Renal pelvis (tissue), 12 donors: ENCODE measurements at places on chromosomes 16 and 17. TPM values are rescaled to one million over a fixed set of nuclear protein-coding genes. Genes with fewer than 3 reads are reported as not detected.
A peak's percentile ranks its signal among the peaks of the same experiment; 100 is the strongest.

DNA sequence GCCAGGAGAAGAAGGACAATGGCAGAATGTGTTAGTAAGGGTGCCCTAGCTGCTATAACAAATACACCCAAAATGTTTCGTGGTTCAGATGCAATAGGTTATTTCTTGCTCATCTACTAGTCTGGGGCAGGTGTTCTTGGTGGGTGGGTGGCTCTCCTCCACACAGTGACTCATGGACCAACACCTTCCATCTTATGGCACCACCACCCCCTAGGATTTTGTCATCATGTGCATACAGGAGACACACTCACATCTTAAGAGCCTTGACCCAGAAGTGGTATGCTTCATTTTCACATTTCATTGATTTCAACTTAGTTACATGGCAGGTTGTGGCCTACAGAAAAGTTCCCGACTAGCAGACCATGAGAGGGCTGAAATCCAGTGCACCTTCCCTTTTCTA, 114.7 kb downstream of the AMFR start:
- DNase-seq: no peak

- no peak for DNase-seq
These were observed 226.1 kb downstream of the C16orf78 start for GRCh38 chr16:49599704-49600103.

GRCh38 chr17:17947966-17948365, 24.2 kb downstream of the TOM1L2 start:
- no peak for DNase-seq

GRCh38 chr16:30773826-30774225, 11.7 kb downstream of the RNF40 start:
- DNase-seq: no peak

DNA sequence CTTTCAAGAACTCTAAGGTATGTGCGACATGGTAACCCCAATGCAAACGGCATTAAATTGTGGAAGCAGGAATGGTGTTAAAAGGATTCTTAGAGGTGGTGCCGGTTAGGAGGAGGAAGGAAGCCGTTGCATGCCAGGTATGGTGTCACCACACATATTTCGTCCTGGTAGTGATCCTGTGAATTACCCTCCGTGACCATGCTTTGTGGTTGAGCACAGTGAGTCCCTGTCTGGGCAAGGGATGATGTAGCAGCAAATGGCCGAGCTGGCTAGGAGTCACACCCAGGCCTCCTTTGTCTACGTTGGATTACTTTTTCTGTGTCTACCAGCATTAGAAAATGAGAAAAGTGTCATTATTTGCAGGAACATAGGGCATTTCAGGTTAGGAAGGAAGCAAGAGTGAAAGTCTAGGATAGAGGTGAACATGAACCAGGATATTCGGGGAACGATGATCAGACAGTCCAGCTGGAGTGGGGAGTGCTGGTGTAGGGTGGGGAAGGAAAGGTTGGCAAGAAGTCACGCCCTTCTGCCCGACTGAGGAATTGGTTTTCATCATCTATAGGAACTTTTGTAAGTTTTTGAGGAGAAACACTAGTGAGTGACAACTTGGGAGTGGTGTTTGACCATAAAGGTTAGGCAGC, 123.5 kb downstream of the PRKCA start:
- DNase-seq: no peak

DNA sequence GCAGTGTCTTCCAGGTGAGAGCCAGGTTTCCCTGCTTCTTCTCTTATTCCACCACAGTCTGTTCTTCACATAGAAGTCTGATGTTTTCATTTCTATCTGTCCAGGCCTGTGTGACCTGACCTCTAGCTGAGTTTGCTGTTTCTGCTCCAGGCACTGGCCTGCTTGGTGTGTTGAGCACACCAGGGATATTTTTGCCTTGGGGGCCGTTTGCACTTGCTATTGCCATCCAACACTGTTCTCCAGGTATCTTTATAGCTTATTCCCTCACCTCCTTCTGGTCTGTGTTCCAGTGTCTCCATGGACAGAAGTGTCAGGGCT, 41.4 kb downstream of the MRTFB start:
- DNase-seq: no peak

- no peak for DNase-seq
These were observed 2.7 kb upstream of the DHRS7B start for GRCh38 chr17:21124086-21124485.

DNA sequence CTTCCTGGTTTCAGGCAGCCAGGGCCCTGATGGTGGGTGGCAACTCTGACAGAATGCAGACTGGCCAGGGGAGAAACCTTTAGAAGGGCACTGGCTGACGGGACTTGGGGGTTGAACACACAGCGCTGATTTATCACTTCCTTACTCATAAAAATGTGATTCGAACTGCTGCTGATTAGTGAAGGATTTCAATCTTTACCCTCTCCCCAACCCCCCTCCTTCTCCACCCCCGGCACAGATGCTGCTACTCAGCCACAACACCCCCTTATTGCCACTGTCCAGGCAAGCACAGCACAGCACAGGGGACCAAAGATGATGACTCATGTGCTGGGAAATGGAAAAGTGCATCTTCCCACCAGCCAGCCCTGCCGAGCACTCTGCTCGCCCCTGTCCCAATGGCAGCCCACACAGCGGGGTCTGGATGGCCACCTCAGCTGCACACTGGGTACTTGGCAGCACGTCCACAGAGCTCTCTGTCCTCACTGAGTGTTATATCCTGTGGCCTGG, 70.1 kb downstream of the SMG6 start:
- DNase-seq: no peak

Gene ARL4D
- polyA plus RNA-seq: 8.4 TPM

Gene BCL6B
- polyA plus RNA-seq: 24.7 TPM

GRCh38 chr17:77449908-77450741, 309.4 kb downstream of the SEC14L1 start:
- peak; percentile 76 for DNase-seq

DNA sequence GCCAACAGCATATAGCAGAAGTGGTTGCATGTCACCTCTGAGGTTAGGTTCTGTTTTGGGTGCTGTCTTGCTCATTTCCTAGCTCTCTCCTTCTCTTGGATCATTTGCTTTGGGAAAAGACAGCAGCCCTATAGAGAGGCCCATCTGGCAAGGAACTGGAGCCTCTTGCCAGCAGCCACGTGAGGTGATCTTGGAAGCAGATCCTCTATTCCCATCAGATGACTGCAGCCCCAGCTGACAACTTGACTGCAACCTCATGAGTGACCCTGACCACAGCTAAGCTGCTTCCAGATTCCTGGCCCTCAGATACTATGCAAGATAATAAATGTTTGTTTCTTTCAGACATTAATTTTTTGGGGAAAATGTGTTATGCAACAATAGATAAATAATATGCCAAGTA, 213.3 kb upstream of the HS3ST4 start:
- DNase-seq: no peak

GRCh38 chr16:19822533-19822932, 62.1 kb downstream of the GPRC5B start:
- DNase-seq: no peak

Gene KRTAP2-1
- not detected for polyA plus RNA-seq

Gene MARCHF10
- polyA plus RNA-seq: 1.5 TPM

DNA sequence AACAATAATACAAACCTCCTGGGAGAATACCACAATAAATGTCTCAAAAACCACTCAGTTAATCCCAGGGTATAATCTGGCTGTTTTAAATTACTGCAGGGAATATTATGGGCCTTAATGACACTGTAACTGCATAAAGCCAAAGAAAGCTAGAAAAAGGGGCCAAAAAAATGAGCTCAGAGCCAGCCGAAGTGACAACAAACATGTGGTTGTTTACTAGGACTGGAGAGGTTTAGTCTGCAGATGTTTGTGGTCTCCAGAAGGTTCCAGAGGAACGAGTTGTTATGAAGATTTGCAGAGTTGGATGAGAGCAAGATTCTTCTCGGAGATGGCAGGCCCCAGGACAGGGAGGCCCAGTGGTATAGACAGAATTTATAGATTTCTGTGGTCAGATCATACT, 97.1 kb upstream of the AKTIP start:
- DNase-seq: no peak

Gene CEMP1
- polyA plus RNA-seq: 8.6 TPM

GRCh38 chr16:22710326-22710725, 103.6 kb upstream of the HS3ST2 start:
- no peak for DNase-seq

DNA sequence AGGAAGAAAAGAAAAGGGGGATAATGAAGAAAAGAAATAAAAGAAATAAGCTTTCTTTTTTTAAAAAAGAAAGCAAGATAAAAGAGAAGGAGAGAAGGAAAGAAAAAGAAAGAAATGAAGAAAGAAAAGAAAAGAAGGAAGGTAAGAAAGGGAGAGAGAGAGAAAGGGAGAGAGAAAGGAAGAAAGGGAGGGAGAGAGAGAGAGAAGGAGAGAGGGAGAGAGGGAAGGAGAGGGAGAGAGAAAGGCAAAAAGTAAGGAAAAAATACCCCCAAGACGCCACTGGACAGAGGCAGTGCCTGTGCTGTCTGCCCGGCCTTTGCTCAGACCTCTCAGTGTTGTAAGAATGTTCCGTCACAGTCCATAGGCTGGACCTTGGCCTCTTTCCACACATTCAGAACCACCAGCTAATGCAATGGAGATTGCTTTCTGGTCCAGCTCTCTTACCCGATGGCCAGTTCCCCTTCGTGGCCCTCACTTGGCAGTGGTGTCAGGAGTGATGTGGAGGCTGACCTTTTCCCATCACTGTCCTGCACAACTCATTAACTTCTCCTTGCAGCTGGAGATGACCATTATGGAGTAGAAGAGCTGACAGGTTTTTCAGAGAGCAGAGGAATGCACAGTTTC, 14.3 kb upstream of the HNF1B start:
- DNase-seq: peak; percentile 52
